ENCODE measurements at places on chromosomes 6 and 20.
A peak's percentile ranks its signal among the peaks of the same experiment; 100 is the strongest.

- no peak for DNase-seq
Measured at GRCh38 chr6:159400826-159401225, 231.6 kb downstream of the FNDC1 start.

DNA sequence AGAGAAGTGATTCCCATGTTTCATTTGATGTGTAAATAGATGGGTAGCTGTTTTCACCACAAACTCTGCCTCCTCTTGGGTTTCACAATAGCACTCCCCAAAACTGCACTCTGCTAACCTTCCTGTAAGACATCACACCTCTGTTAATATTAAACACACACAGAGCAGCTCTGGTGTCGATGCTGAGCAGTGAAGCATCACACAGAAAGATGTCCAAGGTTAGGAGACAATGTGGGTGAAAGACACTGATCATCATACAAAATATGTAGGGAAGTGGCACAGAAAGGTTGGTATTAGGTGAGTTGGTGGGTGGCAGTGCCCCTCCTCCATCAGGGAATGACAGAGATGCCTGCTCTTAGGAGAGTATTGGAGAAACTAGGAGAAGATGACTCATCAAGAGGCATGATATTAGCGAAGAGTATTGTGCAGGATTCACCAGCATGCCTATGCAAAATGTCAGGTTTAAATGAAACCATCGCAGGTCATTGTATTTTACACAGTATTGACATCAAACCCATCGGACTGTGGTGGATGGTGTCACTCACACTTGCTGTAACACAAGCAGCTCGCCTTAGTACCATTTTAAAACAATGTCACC lies 199.7 kb downstream of the TBXT start:
- no peak for DNase-seq

GRCh38 chr6:82534876-82535275 lies 171.3 kb downstream of the TPBG start:
- DNase-seq, result no peak

GRCh38 chr20:56575157-56575556 lies 42.1 kb downstream of the FAM209B start:
- DNase-seq, result no peak

GRCh38 chr6:40899684-40900155 lies 139.3 kb downstream of the UNC5CL start:
- no peak for DNase-seq

GRCh38 chr20:35598899-35599775 lies 16.5 kb upstream of the SPAG4 start:
- DNase-seq, result no peak

DNA sequence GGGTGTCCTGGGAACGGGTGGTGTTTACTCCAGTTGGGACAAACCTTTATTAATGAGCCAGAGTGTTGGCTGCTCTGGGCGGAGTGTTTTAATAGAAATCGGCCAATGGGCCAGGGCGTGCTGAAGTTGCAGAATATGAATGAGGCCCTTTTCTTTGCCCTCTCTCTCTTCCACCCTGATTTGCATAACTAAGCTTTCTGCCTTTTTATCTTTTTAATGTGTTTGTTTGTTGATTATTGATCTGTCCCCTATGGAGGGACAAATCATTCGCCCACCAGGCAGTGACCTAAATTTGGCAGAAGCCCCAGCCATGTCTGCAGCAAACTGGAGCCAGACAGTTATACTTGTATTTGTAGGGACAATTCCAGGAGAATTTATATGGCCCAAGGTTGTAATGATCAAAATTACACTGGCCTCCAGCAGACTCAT lies 420.9 kb downstream of the PREX1 start:
- DNase-seq, result no peak

GRCh38 chr6:49051281-49051680 lies 411.8 kb downstream of the MMUT start:
- no peak for DNase-seq

- no peak for DNase-seq
Measured at GRCh38 chr20:11271319-11271718, 597.5 kb upstream of the JAG1 start.

DNA sequence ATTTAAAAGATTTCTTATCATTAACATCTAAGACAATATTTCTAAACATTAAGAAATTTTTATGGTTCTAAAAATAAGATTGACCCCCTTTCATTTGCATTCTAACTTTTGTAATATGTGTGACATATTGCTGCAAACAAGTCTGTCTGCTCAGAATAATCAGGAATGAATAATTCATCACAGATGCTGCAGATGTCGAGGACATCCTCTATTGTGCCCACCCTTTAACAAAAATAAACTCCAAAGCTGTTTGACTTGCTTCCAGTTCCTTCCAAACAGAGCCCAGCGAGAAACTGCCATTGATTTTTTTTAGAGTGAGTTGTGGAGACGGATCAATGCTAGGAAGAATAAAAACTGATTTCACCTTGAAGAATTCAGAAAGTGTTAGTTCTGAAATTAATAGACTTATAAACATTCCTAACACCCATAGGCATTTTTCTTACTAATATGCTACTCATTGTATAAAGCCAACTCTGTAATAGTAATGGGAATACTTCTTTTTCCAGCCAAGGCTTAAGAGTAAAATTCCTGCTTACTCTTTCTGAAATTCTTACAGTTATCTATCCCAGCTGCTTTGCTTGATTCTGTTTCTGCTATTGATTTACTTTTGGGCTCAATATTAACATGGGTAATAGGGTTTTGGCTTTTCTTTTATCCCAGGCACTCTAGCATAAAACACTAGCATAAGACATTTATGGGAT lies 244.8 kb upstream of the FAM83B start:
- DNase-seq, result no peak

DNA sequence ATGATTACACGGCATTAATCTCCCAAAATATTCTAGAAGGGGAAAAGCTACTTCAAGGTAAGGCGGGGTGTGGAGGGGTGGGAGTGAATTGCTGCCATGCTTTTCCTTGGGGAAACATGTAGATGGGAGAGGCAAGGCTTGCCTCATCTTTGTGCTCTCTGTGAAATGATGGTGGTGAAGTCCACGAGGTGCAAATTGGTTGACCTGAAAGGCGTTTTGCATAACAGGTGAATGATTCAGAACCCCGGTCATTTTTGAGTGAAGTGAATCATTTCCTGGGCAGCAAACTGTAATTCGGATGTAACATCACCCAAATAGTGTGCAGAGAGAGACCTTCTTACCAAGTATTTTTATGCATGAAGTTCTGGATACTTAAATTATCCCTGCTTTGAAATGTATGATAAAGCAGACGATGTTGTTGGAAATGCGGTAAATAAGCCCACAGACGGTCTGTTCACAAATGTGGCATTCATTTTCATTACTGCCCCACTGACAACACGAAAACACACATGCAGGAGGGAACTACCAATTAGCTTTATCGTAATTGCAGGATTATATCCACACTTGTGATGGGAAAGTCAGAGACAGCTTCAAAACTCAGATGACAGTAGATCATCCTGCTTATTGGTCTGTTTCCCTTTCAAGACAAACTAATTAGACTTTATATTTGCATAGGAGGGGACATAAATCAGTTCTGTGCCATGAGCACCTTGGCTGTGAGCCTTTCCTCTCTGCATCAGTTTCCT lies 3.0 kb downstream of the CDH4 start:
- no peak for DNase-seq

DNA sequence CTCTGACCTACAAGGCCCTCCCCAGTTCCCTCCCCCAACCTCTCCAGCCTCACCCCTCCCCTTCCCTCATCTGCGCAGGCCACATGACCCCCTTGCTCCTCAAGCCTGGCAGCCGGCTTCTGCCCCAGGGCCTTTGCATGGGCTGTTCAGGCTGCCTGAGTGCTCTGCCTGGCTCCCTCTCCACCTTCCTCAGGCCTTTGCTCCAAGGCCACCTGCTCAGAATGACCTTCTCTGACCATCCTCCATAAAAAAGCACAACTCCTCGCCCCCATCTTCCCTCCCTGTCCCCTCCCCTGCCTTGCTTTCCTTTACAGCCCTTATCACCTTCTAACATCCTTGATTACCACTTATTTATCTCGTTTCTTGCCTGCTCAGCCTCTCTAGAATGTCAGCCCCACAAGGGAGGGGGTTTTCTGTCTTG lies 38.7 kb downstream of the SPDEF start:
- no peak for DNase-seq

DNA sequence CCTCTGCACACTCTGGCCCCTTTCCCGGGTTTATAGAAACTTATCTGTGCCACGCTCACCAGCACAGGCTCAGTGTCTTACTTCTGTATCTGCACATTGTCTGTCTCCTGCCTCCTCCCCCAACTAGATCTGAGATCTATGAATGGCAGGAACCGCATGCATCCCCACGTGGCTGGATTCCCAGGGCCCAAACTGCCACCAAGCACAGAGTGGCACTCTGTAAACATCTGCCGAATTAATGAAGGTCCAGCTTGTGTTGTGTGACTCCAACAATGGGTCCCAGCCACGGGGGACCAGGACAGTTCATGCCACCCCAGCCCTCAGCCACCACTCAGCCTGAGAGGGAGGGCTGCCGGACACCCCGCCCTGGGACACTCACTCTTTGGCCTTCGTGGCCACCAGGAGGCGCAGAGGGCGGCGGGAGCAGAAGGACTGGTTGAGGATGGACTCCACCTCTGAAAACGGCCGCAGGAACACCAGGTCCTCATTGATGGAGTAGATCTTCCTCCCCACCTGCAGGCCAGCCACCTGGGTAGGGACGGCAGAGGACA lies 171.1 kb downstream of the PREX1 start:
- DNase-seq, result no peak

- no peak for DNase-seq
Measured at GRCh38 chr20:22581437-22582385, 2.7 kb downstream of the FOXA2 start.

GRCh38 chr6:11960909-11961779 lies 51.0 kb upstream of the HIVEP1 start:
- no peak for DNase-seq

DNA sequence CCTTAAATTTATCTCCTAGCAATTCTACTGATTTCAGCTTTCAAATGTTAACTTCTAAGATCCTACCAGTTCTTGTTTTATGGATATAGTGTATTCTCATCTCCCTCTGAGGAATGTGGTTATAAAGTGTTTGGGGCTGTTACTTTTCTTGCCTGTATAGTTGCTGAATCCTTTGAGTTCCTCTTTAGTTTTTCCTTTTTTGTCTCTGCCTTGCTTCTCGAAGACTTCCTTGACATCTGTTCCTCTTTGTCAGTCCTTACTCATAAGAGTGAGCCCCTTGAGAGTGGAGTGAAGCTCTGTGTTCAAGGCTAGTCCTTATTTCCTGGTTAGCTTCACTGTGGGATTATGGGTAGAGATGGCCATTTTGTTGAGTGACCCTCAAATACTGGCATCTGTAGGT lies 84.6 kb downstream of the ELOVL4 start:
- DNase-seq, result no peak

- DNase-seq, result no peak
Measured at GRCh38 chr6:108074057-108074358, 533 bp downstream of the OSTM1 start.

DNA sequence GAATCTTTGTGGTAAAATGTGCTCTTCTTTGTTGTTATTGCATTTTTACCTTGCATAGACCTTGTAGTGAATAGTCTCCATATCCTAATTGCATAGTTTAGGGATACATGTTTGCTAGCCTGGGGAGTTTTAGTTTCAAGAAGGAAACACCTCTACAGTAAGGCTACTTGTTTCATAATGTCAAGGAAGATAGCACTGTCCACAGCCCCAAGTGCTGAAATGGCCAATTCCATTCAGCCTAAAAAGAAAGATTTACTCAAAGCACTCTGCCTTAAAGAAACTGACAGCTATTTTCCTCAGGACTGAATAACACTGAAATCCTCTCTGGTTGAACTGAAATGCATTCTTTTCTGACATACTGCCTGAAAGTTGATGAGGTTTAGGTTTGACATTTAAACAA lies 2.6 kb downstream of the HCRTR2 start:
- DNase-seq, result no peak

DNA sequence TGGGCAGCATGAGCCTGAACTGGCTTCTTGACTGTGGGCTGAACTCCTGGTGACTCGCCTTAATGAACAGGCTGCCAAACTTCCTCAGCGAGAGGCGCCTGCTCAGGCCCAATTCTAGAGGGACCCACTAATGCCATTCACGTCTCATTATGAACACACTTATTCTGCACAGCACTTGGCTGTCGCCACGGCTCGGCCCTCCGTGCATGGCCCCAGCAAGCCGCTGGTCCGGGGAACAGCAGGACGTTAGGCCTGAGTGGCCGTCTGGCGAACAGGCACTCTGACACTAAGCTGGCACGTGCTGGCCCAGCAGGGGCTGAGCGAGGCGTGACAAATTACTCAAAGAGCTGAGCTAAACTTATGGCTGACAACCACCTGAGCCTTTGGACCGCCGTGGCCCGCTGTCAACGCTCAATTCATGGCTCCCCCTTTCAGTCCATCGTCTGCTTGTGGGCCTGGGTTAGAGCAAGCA lies 45.9 kb downstream of the INSM1 start:
- no peak for DNase-seq

GRCh38 chr6:31940256-31940664 lies 5.6 kb upstream of the CFB start:
- no peak for DNase-seq

DNA sequence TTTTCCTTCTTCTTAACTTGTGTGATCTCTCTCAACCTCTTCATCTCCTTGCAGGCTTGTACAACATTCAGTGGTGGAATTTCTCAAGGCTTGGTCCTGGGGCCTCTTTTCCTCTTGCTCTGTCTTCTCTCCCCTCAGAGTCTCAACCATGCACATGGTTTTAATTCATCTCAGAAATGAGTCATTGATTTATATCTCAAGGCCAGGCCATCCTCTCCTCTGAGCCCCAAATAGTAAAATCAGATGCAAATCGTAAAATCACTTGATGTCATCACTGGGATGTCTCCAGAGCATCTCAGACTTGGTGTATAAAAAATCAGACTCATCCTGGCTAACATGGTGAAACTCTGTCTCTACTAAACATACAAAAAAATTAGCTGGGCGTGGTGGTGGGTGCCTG lies 85.0 kb downstream of the FNDC1 start:
- no peak for DNase-seq

DNA sequence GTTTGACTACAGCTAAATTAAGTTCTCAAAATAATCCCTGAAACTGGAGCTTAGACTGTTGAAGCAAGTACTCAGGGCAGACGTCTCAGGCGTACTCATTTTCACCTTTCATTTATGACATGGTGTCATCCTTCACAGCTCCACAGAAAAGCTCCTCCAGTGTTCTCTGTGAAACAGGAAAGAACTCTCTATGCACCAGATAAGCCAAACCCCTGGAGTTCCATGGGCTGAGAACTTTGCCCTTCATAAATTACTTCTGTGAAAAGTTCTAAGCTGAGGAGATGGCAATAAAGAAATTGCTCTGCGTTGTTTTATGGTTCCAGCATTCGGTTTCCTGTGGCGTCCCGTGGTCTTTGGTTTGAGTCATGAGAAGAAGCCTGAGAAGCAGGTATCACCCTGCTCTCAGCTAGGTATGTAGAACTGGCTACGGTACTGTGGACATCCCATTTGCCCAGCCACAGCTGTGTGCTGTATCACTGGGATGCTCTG lies 20.2 kb upstream of the RREB1 start:
- DNase-seq, result peak; percentile 33

GRCh38 chr6:167826896-167827582 lies at the start of gene AFDN:
Gene AFDN, plus strand, starts transcription at chr6:167826911. Its CDS starts 222 bp downstream, at chr6:167827133.
- DNase-seq, result no peak

GRCh38 chr20:49297605-49298530 lies 20.0 kb upstream of the ZNFX1 start:
- DNase-seq, result no peak
